ENCODE measurements at places on chromosomes 5 and 9.

DNA sequence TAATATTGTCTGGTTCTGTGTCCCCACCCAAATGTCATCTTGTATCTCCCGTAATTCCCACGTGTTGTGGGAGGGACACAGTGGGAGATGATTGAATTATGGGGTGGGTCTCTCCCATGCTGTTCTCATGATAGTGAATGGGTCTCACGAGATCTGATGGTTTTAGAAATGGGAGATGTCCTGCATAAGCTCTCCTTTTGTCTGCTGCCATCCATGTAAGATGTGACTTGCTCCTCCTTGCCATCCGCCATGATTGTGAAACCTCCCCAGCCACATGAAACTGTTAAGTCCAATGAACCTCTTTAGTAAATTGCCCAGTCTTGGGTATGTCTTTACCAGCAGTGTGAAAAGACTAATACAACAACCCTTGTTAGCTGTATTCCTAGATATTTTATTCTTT, 44.5 kb downstream of the GIN1 start:
- DNase-seq: no peak

DNA sequence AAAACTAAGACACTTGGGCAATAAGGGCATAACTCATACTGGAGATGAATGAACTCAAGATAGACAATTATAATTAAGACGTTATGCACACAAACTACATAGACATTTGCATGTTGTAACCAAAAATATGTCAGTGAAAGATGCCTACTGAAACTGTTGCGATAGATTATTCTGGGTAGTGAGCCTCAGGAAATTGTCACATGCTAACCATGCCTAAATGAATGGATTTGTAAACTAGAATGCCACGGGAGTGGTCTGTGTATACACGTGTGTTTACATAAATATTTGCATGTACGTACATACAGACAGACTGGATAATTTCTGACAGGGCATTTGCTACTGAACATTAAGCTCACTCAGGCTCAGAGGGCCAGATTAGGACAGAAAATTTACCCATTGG, 1.2 kb downstream of the NIPSNAP3B start:
- no peak for DNase-seq

GRCh38 chr5:152097128-152097527, 172.5 kb upstream of the GLRA1 start:
- DNase-seq: no peak

DNA sequence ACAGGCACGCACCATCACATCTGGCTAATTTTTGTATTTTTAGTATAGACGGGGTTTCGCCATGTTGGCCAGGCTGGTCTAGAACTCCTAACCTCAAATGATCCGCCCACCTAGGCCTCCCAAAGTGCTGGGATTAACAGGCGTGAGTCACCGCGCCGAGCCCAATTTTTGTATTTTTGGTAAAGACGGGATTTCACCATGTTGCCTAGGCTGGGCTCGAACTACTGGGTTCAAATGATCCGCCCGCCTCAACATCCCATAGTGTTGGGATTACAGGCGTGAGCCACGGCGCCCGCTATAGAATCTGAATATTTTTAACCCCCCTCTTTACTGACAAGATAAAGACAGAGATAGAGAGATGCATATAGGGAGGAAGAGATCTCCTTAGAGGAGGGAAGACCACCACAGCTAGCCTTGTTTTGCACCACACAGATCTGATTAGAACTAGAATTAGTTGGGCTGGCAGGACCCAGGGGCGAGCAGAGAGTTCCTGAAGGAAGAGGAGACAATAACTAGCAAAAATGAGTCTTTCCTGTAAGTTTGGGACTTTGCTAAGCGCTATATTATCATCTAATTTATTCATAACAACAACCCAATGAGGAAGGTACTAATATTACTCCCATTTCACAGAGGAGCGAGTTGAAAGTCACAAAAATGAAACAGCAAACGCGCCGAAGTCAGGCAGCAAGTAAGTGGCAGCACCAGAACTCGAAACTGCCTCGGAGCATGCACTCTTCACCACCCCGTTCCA, 1.5 kb upstream of the ANKHD1 start:
- no peak for DNase-seq

DNA sequence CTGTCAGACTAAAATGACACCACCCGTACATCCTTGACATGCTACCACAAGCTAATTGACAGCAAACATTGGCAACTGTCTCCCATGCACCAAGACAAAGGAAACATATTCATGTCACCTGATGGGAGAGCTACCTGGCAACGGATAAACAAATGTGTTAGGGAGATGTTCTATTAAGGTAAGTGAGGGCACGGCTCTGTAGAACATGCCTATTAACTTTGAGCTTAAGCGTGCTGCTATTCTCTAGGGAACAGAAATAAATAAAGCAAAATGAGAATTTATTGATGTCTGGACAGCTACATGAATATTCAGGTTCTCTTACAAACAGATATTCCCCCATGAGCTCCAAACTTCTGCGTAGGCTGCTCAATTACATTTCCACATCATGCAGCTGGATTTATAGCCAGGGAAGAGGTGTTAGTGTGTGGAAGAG, 361.4 kb upstream of the RFX3 start:
- no peak for DNase-seq

DNA sequence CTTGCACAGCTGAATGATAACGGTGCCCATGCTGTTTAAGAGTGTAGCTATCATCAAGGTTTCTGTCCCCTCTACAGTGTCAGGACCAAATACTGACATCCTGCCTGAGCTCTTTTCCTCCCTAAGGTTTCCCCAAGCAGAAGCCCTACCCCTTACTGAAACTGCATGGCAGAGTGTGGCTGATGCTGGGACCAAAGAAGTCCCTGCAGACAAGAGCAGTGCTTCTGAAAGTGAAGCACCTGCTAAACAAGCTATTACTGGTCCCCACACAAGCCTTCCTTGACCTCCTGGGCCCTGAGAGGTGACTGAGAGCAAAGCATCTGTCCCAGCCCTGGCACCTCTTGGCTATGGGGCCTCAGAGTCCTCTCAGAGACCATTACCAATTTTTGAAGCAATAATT, 56.1 kb downstream of the CFAP90 start:
- no peak for DNase-seq

GRCh38 chr5:82534986-82535385, 256.8 kb upstream of the RPS23 start:
- DNase-seq: no peak

DNA sequence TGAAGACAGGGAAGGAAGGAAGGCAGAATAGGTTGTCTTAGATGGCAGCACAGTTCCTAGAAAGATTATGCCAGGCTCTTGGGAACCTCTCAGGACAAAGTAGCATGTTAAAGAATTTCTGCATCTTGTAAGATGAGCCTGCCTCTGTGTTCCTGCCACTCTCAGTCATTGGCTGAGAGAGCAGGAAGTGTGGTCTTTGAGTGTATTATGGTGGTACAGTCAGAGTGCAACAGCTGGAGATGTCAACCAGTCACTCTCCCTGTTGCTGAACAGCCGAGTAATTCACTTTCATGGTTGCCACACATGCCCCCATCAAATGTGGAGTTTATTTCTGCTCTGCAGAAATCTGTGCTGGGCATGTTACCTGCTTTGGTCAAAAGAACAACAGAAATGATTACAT, 659.6 kb upstream of the RIOK2 start:
- DNase-seq: no peak

DNA sequence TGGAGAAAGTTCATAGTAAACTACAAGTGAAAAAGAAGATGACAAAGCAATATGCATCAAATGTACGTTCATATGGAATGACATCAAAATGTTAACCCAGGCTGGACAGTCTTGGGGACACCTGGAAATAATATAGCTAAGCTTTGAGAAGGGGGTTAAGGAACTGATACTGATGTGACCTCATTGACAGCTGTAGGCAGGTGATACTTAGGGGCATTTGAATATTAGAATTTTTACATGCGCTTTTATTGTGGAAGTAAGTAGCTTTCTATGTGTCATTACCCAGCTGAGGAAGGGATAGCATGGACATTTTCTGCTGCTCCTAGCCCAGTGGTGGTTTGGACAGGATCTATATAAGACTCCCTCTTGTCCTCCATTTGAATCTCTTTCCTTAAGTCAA, 299.7 kb downstream of the CWC27 start:
- DNase-seq: no peak

- DNase-seq: no peak
Measured at GRCh38 chr9:126488881-126489404, 124.8 kb upstream of the LMX1B start.

GRCh38 chr9:19650312-19650711, 138.5 kb downstream of the SLC24A2 start:
- no peak for DNase-seq

GRCh38 chr9:10678010-10678409, 65.2 kb upstream of the PTPRD start:
- no peak for DNase-seq

DNA sequence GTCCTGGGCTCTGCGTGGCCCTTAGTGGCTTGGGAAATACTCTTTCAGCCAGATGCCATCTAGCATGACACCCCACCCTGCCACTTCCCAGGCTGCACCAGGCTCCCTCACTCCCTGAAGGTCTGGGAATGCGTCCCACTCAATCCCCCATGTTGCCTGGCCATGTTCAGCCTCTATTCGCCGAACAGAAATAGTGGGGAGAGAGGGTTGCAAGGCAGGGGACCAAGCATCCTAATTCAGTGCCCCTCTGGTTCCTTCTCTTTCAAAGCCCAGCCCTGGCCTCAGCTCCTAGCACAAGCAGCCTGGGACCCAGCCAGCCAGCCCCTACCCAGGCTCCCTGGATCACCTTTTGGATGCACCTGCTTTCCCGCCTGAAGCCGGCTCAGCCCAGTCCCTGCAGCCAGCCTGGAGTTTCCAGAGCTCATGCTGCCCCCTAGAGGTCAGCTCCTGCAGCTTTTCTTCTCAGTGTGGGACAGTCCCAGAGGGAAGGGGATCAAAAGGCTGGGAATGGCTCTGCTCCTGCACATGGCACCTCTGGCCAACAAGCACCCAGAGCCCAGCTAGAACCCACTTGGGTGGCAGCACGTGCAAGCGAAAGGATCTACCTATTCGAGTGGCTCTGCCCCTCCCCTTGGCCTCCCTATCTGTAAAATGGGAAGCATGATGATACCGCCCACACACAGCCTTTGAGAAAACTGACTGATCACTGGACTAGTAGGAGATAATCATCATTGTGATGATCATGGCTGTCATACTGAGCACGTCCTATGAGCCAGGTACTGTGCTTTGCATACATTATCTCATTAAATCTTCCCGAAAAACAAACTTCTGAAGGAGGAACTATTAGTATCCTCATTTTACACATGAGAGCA, 48.7 kb upstream of the C5orf58 start:
- DNase-seq: peak; percentile 40

DNA sequence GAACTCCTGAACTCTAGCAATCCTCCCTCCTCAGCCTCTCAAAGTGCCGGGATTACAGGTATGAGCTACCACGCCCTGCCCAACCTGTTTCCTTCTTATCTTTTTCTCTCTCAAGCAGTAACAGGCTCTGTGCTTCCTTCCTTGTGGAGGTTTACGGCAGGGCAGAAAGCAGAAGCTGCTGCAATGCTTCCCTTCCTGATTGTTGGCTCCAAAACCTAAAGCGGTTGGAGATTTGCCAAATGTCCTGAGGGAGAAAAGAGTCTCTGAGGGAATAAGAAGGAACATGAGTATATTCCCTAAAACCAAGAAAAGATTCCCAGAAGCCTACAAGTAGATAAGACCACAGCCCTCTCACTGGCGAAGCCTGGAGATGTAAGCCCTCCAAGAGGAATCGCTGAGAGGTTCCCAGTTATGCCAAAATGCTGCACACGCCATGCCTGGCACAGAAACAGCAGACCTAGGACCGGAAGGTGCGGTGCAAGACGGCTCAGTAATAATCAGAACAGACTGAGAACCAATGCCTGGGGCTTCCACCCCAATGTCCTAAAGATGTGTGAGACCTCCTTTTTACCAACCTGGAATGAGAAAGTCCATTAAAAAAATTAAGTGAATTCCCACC, 73.2 kb downstream of the APTX start:
- DNase-seq: no peak

- DNase-seq: no peak
Measured at GRCh38 chr5:95959888-95960666, 1.6 kb downstream of the ELL2 start.

DNA sequence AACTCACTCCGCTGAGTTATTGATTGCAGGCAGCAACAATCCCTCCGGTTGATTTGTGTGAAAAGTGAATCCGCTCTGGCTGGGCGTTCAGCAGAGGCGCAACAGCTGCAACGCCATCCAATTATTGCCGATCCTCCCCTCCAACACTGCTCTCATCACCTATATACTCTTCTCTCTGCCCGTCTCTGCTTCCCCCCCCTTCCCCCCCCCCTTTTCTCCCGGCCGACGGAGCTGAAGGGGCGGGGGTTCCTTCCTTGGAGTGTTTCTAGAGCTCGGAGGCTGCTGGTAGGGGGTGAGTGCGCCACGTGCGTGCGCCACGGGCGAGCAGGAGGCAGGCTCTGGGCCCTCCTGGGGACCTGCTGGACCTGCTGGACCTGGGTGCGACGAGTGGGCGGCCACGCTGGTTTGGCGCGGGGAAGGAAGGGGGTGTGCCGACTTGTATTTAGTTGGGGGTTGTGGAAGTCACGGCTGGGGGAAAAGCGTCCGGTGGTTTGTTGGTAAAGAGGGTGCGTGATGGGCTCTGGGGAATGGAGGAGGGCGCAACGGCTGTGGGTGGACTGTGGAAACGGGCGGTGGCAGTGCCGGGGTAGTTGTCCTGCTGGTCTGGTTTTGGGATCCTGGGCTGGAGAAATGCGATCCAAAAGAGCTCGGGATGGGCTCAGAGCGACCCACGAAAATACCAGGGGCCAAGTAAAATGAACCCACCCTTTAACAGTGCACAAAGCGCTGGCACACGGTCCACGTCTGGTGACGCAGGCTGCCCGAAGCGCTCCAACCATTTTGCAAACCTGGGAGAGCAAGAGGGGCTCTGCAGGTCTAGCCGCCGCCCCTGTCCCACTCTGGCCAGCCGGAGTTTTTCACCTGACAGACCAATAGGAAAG, 6.4 kb upstream of the MEF2C start:
- DNase-seq: peak; percentile 48

GRCh38 chr5:57007344-57007743, 55.4 kb upstream of the MIER3 start:
- no peak for DNase-seq

DNA sequence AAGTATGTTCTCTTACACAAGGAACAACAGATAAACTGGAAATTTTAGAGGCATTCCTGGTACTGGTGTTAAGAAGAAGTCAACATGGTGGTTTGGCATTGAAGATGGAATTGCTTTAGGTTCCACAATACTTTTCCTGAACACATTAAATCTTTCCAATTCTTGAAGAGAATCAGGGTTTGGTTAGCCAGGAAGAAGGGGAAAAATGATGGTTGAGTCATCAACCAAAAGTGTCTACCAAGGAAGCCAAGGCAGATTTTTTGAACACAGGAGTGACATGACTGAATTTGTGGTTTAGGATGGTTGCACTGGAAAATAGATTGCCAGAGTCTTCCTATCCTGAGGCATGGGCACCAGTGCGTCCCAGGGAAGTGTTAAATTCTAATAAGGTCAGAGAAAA, 433.4 kb downstream of the TMEM38B start:
- DNase-seq: no peak

GRCh38 chr5:12183003-12183402, 278.8 kb upstream of the CTNND2 start:
- no peak for DNase-seq

All from mesothelial cell of epicardium (in vitro differentiated cells).